ENCODE measurements at places on chromosomes 5 and 9.

- DNase-seq: no peak
Observed at GRCh38 chr5:123451047-123451446, 27.8 kb upstream of the CEP120 start.

GRCh38 chr5:10735569-10736276 is 25.3 kb downstream of the DAP start:
- DNase-seq: no peak

- no peak for DNase-seq
Observed at GRCh38 chr9:93301291-93301811, 117.4 kb downstream of the WNK2 start.

- no peak for DNase-seq
Observed at GRCh38 chr9:130526854-130527650, 52.3 kb upstream of the FUBP3 start.

DNA sequence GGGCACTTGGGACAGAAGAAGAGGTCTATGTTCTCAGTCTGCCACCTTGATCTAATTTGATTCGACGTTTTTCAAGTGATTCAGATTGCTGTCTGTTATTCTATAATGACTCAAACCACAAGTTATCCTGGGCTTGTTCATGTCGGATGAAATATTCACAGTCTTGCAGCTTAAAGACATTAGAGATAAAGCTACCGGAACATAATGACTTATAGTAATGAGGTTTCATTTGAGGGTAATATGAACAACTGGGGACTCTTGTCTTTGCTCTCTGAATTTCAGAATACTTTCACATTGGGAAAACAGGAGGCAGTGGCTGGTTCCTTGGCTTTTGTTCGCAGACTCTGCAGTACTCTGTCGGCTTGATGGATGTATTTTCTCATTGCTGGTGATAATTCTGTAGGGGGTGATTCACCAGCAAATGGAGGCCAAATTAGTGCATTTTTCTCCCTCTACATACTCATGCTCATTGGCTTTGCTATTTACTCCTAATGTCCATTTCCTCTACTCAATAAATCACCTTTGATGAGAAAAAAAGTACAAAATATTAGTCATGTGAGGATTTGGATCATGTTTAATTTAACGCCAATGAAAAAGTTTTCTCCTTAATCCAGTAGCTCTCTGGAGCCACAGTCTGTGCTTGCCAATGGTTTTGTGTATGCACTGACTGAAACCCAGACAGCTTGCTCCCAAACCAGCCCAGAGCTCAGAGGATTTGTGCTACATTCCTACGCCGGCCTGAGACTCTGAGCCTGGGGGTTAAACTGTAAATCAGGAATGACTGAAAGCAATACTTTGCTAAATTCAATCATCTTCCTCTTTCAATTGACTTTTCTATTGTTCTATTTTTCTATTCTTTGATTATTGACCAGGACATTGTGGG is 154.7 kb upstream of the ANKH start:
- no peak for DNase-seq

GRCh38 chr9:21800931-21801682 is 1.3 kb upstream of the MTAP start:
- DNase-seq: no peak

- no peak for DNase-seq
Observed at GRCh38 chr5:359301-359897, 37.9 kb downstream of the AHRR start.

DNA sequence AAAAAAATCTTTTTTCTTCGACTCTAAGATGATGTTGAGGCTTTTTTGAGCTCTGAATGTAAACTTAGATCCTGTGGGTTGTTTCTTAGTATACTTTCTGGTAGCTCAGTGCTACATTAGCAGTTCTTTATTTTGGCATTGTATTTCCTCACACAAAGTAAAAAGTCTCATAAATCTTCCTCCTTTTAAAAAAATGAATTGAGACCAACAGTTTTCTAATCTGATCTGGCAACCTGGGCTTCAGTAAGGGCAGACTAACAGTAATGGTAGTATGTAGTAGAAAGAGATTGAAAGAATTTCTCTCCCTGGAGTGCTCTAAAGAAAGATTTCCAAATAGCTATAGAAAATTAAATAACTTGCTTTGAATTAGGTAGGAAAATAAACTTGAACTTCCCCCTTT is 31.4 kb downstream of the ZCCHC7 start:
- DNase-seq: no peak

DNA sequence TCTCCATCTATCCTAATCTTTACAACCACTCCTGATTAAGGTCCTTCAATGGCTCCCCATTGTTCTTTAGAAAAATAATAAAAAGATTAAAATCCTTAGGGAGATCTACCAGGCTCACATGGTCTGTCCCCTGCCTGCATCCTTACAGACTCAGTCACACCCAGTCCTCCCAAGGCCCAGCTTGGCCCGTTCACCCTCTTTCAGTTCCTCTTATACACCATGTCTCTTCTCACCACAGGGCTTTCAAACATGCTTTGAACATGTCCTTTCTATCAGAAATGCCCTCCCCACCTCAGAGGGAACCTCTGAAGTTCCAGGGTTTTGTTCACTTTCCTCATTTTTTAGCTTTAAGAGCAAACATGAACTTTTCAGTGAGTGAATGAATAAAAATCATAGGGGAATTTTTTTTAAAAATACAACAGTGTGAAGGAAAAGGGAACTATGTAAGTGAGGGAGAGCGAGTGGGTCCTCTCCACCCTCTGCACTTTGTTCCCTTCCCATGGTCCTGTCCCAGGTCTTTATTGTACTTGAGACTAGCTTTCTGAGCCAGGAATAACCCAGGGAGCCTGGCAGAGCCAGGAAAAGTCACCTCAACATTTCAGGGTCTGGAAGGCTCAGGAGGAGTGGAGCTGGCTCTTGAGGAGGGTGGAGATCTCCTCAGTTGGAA is 55.3 kb downstream of the TRPC7 start:
- no peak for DNase-seq

- peak; percentile 78 for DNase-seq
Observed at GRCh38 chr5:138352071-138352721, at the start of gene KDM3B. KDM3B (plus strand) TSS chr5:138352685; CDS start chr5:138352796, 111 bp downstream.

DNA sequence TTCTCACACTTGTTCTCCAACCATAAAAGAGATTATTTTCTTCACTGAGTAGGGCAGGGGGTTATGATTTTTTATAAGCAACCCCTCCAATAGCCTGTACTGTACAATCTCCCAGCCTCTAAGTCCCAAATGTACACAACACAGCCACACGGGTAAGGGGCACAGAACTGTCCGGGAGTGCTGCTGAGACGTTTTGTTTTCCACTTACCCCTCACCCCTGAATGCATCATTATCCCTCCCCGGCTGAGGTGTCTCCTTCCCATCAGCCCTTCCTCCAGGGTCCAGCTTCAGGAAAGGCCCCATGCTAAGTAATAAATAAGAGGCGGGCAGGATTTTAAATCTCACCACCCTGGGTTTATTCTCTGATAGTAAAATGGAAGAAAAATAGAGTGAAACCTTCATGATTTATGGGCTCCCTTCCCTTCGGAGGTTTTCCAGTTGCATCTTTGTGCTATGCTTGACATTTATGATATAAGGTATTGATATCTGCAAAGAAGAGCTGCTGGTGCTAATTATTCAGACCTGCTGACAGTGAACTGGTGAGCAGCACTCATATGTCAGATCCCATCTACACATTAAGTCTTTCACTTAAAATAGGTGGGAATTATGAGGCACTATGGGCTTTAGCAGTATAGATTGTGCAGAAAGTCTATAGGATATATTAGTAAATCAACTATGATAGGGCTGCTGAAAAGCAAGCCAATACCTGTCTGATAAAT is 67.2 kb upstream of the MEGF10 start:
- no peak for DNase-seq

DNA sequence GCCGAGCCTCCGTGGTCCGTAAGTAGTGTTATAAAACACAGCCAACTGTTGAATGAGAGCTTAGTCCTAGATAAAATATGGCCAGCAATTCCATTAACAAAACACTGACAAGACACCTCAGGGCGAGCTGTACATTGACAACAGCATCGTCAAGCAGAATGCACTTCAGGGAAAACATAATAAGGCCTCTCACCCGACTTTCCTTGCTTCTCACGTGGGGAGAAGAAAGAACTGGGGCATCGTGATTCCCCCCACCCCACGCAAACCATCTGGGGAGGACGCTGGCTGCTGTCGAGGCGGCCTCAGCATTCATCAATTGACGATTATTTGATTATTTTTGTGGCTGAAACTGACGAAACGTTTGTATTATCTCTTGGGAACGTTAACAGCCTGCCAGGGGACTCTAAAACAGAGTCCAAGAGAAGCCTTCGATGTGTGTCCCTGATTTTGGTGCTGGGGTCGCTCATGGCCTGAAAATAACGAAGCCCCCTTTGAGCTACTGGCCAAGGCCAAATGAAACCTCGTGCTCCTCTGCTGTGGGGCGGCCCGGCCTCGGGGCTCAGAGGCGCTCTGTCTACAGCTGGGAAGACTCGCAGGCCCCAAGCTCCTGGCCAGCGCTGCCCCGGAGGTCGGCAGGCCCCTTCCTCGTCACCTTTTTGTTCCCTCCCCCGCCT is 464 bp downstream of the GDF9 start:
- no peak for DNase-seq

DNA sequence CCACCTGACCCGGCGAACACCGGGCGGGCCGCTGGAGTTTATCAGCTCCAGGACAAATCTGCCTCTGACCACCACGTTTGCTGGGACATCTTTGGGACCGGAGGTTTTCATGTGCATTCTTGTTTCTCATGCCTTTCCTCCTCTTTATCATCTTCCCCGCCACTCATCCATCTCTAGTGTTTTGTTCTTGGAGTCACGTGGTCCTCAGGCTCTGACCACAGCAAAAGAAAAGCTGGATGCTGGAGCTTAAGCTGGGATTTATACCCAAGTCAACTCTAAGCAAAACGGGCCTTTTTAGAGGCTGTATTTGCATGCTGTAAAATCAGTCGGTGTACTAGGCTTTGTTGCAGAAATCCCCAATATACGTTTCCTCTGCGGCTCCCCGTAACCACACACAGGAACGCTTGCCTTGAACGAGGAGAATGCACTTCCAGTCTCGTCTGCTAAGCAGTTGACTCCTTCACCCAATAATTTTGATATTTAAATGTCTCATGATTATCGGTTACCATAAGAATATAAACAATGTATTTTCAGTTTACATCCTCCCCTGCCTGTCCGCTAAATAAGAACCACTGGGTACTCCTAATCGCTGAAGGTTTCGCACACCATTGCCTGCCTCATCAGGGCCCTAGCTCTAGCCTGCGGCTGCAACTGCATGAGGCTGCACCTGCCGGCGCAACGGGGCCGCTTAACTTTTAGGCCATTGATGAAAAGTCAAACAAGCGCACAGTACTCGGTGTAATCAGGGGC is 560 bp upstream of the NDUFS6 start:
- DNase-seq: peak; percentile 23

DNA sequence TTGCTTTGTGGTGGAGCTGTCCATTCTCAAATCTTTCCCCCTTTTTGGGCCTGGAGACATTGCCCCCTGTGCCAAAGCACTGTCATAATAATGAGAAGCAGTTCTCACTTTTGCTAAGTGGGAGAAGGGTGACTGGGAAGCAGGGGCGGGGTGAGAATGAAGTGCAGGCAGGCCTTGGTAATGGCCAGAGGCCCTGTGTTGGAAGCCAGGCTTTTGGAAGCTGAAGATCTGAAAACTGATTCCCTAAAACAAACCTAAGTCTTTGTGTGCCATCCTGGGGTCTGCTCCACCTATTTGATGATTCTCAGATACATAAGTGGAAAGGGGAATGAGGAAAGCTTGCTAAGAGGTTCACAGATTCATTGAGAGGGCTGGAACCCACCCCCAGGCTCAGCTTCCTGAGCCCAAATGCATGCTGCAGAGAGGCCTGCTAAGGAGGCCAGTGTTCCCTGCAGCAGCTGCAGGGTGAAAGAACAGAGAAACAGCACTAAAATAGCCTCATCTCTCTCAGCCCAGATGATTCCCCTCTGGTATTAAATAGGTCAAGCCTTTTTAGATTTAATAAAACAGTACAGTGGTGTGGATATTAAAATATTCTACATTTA is 75.0 kb downstream of the NSG2 start:
- no peak for DNase-seq

DNA sequence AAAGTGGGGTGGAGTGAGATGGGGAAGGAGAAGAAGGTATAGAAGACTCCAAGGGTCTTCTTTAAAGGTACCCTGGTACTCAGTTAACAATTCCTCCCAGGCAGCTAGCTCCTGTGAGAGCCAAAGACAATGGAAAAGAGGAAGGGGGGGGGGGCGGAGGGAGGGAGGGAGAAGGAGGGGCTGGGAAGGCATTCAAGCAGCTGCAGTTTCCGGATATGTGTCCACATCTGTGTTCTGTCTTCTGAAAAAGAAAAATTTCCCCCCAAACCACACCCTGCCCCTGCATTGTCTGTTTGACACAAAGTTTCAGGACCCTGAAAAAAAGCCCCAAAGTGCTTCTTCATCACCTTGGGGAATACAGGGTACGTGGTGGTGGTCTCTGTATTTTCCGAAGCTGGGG is 11.1 kb downstream of the SPRY4 start:
- peak; percentile 46 for DNase-seq

DNA sequence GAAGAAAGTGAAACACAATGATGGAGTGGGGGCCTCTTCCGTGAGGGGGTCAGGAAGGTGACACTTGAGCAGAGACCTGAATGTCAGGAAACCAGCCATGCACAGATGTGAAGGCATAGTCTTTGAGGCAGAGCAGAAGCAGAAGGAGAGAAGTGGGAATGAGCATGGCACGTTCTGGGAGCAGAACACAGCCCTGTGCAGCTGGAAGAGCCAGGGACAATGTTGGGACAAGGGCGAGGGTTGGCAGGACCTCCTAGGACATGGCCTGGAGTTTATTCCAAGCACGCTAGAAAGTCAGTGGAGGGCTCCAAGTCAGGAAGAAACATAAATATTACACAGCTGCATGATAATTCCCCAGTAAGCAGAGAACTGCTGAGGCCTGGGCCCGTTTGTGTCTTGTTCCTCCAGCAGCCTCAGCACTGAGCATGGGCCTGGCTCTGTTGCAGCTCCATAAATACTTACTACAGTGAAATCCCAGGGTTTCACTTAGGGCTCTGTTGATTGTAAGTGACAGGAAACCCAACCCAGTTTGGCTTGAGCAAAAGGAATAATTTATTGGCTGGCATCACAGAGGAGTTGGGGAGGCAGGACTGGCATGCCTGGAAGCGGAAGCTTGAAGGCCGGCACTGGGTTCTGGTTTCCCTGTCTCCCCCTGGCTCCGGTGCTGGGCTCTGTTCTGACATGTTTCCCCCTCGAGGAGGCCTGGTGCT is 66.2 kb downstream of the MVB12B start:
- no peak for DNase-seq

DNA sequence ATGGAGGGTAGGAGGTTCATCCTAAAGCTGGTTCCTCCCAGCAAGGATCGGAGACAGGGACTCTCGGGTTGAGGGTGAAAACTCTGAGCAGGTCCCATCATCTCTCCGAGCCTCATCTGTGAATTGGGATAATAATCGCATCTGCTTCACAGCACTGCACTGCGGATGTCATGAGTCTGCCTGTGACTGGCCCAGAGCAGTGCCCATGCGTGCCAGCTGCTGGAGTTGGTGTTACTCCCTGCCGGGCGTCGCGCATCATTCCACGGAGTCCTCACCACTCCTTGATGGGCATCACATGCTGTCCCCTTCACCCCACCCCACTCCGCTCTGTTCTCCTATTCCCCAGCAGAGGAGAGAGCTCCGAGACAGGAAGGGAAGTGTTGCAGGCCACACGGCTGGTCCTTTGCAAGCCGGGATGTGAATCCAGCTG is 35.1 kb upstream of the ORM1 start:
- DNase-seq: no peak

All from foreskin fibroblast (primary cell).